ENCODE measurements at places on chromosomes 12 and 14.
A peak's percentile ranks its signal among the peaks of the same experiment; 100 is the strongest.

- DNase-seq: no peak
These were observed 1.6 kb upstream of the PPP4R4 start for GRCh38 chr14:94172545-94172944.

GRCh38 chr12:26786491-26786864 is 46.5 kb downstream of the ITPR2 start:
- DNase-seq: no peak

DNA sequence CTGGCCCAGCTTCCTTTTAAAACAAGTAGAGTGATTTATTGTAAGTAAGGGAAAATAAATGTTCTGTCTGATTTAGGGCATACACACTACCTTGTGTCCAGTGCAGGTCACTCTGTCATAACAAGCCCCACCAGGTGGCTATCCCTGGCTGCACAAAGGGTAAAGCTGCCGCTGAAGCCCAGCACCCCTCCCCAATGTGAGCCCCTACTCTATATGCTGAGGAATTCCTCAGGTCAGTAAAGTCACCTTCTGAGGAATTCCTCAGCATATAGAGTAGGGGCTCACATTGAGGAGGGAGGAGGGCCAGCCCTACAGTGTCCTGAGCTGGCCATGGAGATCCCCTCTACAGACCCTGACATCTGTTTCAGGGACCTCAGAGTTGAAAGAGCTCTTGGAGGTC is 67.2 kb downstream of the TBC1D30 start:
- DNase-seq: no peak

- DNase-seq: no peak
These were observed 8.0 kb downstream of the PHB2 start for GRCh38 chr12:6962285-6963015.

DNA sequence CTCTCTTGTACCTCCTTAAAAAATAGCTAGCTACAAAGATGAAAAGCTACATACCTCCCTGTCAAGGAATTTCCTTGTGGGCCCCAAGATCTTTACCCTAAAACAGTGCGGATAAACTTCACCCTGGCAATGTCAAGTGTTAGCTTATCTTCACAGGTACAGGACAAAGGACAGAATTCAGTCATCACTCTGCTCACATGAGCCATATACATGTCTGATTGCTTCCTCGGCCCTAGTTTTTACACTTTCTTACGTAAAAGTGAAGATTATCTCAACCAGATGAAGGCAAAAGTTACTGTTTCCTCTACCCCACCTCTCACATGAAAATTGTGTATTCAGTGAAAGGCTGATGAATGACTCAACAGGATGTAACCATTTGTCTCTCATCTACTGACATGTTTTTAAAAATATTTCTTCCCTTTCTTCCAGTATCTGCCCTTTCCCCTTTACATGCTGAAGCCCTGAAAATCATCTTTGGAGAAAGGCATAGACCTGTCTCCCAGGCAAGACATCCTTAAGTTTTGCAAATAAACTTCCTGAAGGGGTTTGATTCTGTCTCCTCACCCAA is 890.1 kb downstream of the GALC start:
- DNase-seq: no peak

GRCh38 chr14:90849787-90850444 is 33.7 kb upstream of the TTC7B start:
- DNase-seq: no peak

- DNase-seq: no peak
These were observed 81.6 kb downstream of the LMO3 start for GRCh38 chr12:16524378-16524777.

DNA sequence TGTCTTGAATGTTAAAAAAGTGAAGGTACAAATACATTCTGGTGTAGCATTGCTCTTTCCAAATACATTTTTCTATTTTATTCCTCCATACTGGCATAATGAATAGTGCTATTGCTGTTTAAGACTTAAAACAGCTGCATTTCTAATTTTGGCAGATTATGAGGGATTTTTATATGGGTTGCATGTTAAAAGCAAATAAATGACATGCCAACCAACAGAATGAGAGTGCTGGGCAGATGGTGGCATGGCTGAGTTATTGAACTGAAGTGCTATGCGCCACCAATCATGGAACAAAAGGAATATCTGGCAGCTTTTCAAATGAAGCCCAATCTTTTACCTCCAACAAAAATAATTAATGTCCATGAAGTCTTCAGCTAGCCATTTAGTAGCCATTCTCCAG is 215.0 kb downstream of the PRKD1 start:
- DNase-seq: peak; percentile 72

GRCh38 chr12:86743875-86744536 is 487.8 kb upstream of the MGAT4C start:
- DNase-seq: no peak

GRCh38 chr12:116867523-116867922 is 13.7 kb downstream of the HRK start:
- no peak for DNase-seq
